ENCODE measurements at places on chromosomes 5 and 9. TPM values are rescaled to one million over a fixed set of nuclear protein-coding genes. Genes with fewer than 3 reads are reported as not detected.

Gene ANKRD33B
- 25.0 TPM for total RNA-seq

Gene ELOVL7
- 0.33 TPM for total RNA-seq

Gene IFNA17
- total RNA-seq: not detected

Gene SPATA31D4
- total RNA-seq: not detected

Gene SOX30
- under 0.01 TPM for total RNA-seq

Gene PDLIM4
- total RNA-seq: 43.3 TPM
